Stimulated activated CD8-positive, alpha-beta memory T cell treated with anti-CD3 and anti-CD28 coated beads, Interleukin-2, amount 100 ng/mL, for 48 hours (primary cell): ENCODE measurements at places on chromosomes 4 and X.

DNA sequence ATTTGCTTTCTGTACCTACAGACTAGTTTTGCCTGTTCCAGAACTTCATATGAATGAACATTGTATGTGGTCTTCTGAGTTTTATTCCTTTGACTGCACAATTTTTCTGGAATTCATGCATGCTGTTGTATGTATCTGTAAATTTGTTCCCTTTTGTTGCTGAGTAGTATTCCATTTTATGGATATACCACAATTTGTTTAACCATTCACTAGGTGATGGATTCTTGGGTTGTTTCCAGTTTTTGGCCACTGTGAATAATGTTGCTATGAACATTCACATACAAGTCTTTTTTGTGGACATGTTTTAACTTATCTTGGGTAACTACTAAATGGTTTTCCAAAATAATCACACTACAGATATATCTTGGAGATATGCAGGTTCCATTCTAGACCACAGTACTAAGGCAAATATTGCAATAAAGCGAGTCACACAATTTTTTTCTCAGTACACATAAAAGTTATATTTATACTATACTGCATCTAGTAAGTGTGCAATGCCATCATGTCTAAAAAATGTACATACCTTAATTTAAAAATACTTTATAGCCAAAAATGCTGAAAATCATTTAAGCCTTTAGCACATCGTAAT lies 58.7 kb downstream of the TSPAN5 start:
- no peak for DNase-seq

DNA sequence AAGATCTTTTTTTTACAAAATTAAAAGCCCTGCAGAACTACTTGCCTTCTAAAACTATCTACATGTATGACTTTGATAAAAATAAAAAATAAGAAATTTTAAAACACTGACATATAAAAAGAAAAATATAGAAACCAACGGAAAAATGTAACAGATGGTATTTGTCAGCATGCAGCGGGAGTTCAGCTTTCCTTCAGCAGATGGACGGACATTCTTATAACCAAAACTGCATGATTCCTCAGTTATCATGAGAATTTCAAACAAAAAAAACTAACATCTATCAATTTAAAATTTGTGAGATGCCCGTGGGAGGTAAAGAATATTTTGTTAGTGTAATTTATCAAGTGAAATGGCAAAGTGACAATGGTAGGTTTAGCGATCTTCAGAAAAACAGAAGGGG lies 23.2 kb downstream of the RWDD4 start:
- DNase-seq = no peak

DNA sequence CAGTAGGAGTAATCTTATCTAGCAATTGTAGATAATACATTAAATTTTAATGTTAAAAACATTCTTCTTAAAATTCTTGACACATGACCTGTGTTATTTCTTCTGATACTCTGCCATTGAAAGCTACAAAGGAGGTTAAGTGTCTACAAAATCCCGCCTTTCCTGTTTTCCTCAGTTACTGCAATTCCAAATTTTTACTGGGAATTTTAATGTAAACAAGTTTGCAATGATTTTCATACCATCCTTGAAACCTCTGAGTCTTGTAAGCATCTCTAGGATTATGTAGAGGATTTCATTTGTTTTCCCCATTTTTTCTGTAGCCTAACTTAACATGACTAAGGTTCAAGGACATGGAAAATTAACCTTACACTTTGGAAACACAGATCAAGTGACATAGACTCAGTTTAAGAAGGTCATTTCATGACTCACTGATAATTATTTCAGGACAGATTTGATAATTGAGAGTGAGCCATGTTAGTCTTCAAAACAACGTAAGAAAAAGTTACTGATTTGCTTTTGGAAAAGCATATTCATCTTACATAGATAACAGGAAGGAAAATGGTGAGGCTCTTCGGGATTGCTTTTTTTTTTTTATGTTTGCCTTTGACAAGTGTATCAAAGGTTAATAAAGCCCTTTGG lies 39.6 kb upstream of the PDLIM5 start:
- DNase-seq = no peak

- DNase-seq = no peak
Measured at GRCh38 chr4:109690690-109691410, 12.4 kb downstream of the CASP6 start.
